ENCODE measurements at places on chromosomes 11 and 22.

- H3K4me1 ChIP-seq = peaks cover 2% of the 10 kb centered on the region
- DNase-seq = no peak
- no peak overlapping the region for H3K4me3 ChIP-seq
- H3K27ac ChIP-seq = no peak overlapping the region
- no peaks in the 10 kb centered on the region for H3K36me3 ChIP-seq
- peaks cover 11% of the 10 kb centered on the region for H3K27me3 ChIP-seq
Observed at GRCh38 chr11:113248702-113249490, 65.5 kb upstream of the TTC12 start.

DNA sequence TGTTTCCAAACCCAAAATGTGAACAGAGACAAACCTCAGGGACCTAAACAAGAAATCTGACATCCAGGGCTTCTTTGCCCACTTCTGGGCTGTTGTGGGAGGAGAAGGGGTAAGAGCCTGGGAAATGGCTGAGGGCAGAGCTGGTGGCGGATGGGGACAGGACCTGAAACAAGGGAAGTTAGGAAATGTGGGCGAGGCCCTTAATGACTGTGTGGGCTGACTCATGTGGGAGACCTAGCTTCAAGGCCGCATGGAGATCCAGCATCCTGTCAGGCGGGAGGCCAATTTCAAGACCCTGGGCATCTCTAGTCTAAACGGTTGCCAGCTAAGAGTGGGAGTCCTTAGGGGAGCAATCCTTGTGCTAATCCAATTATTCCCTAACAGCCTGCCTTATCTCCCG lies 2.1 kb upstream of the OAF start:
- H3K27me3 ChIP-seq = peaks cover 32% of the 10 kb centered on the region
- no peak overlapping the region for H3K27ac ChIP-seq
- no peaks in the 10 kb centered on the region for H3K36me3 ChIP-seq
- no peaks in the 10 kb centered on the region for H3K4me1 ChIP-seq

- DNase-seq = no peak
- H3K4me3 ChIP-seq = no peak overlapping the region
- no peaks in the 10 kb centered on the region for H3K36me3 ChIP-seq
- no peaks in the 10 kb centered on the region for H3K27me3 ChIP-seq
- H3K4me1 ChIP-seq = no peaks in the 10 kb centered on the region
- H3K27ac ChIP-seq = no peak overlapping the region
Observed at GRCh38 chr22:40019100-40019499, 24.3 kb downstream of the FAM83F start.

DNA sequence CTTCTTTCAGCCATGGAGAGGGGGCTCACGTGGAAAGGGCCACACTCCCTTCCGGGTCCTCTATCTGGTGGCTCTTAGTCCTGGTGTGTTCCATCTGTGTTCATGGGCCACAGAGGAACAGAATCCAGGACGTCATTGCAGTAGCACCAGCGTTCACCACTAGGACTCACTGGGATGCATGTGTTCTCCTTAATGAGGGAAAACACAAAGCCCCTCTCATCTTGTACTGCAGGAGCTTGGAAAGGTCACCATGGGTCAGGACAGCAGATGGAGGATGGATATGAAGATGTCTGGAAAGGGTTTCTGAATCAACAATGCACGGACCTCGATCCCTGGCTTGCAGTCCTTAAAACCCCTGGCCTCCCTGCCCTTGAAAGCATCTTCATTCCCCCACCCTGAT lies 113.8 kb upstream of the THY1 start:
- no peak overlapping the region for H3K27ac ChIP-seq
- H3K36me3 ChIP-seq = no peaks in the 10 kb centered on the region
- no peak for DNase-seq
- H3K27me3 ChIP-seq = peaks cover 39% of the 10 kb centered on the region
- no peaks in the 10 kb centered on the region for H3K4me1 ChIP-seq

- H3K4me1 ChIP-seq = peaks cover 4% of the 10 kb centered on the region
- H3K27me3 ChIP-seq = peaks cover 54% of the 10 kb centered on the region
- peak; percentile 57 for DNase-seq
- H3K27ac ChIP-seq = no peak overlapping the region
- H3K36me3 ChIP-seq = no peaks in the 10 kb centered on the region
Observed at GRCh38 chr11:69888483-69889181, 69.4 kb upstream of the FGF3 start.

GRCh38 chr22:24011735-24012068 lies 598 bp downstream of the CABIN1 start:
- H3K27ac ChIP-seq = peak overlapping the region; percentile 85
- H3K36me3 ChIP-seq = no peaks in the 10 kb centered on the region
- peak overlapping the region; percentile 78 for H3K4me3 ChIP-seq

- H3K36me3 ChIP-seq = no peaks in the 10 kb centered on the region
- no peak overlapping the region for H3K27ac ChIP-seq
- H3K27me3 ChIP-seq = no peaks in the 10 kb centered on the region
- H3K4me3 ChIP-seq = no peak overlapping the region
- no peaks in the 10 kb centered on the region for H3K4me1 ChIP-seq
- DNase-seq = no peak
Observed at GRCh38 chr11:46075168-46075567, 46.1 kb downstream of the PHF21A start.

All from T-cell (primary cell).